ENCODE measurements at places on chromosomes 5 and 9.

- no peak for DNase-seq
Measured at GRCh38 chr9:109086221-109086620, 33.5 kb downstream of the TMEM245 start.

DNA sequence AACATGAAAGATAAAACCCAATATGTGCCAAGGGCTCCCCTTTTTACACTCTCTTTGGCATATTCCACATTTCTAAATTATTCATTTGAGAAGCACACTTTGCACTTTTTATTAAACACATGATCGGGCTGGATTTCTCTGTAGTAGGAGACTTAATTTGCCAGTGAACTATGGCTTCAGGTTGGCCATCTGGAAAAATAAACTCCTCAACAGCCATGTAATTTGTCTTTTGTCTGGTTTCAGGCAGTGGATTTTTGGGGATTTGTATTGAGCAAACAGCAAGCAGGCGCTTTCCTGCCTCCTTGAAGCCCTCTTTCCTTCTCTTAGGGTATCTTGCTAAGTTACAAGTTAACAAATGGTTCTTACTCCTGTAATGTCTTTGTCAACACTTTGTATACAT lies 73.0 kb upstream of the DMRTA1 start:
- DNase-seq = no peak

DNA sequence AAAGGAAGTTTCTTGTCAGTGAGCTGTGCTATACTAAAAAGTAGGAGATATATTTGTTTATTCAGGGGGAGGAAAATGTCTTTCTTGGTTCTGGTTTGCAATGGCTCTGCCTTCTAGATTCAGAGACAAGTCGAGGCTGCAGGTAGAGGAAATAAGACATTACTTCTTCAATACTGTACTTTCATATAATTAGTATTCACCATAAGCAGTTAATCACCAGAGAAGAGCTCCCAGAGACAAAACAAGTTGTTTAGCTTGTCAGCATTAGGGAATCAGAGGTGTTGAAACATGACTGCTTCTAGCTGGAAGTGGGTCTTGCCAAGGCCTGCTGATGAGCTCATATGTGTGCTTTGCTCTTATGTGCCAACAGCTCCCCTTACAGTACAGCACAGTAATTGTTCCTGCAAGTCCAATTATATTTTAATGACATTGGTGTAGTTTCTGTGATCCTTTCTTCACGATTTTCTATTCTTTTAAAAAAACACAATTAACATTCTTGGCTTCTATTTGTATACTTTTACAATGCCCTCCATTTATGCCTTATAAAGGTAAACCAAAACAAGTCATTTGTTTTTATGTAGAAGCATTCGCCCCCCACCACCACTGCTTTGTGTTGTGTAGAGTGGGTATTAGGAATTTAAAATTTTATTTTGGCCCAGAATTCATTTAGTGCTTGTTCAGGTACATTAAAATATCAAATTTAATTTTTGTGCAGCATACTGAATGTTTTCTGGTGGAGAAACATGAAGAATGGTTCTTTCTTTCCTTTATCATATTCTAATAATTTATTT lies 112.2 kb downstream of the RPS23 start:
- peak; percentile 73 for DNase-seq

DNA sequence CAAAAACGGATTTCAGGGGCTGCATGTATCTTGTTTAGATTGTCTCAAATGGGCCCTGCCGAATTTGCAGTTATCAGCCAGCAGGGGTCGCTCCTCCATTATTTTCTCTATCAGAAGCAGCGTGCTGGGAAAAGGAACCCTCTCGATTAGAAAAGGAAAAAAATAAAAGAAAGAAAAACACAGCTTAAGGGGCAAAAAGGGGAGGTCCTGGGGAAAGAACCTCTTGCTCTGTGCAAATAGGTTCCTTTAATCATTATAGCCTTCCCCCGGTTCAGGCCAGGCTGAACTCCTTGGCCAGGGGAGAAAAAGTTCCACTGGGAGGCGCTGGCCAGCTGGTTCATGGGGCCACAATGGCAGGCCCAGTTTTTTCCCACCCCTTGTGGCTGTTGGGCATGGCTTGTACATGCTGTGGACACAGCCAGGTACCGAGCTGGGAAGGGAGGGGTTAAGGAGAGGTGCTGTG lies 25.0 kb upstream of the CAPSL start:
- peak; percentile 66 for DNase-seq

DNA sequence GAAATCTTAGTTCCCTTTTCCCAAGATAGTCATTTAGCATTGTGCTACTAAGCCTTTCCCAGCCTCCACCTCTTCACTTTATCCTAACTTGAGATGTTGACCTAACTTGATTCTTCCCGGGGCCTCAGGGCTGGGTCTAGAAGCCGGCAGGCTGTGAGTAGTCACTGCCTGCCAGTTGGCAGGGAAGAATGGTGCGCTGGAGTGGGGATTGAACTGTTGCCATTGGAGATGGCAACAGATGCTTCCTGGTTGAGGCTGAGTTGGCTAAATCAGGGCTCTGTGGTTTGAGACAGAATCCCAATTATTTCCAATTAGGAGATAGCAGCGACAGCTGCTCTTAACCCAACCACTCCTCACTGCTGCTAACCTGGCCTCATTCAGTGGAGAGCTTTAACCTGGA lies 343.1 kb downstream of the BRINP1 start:
- no peak for DNase-seq

DNA sequence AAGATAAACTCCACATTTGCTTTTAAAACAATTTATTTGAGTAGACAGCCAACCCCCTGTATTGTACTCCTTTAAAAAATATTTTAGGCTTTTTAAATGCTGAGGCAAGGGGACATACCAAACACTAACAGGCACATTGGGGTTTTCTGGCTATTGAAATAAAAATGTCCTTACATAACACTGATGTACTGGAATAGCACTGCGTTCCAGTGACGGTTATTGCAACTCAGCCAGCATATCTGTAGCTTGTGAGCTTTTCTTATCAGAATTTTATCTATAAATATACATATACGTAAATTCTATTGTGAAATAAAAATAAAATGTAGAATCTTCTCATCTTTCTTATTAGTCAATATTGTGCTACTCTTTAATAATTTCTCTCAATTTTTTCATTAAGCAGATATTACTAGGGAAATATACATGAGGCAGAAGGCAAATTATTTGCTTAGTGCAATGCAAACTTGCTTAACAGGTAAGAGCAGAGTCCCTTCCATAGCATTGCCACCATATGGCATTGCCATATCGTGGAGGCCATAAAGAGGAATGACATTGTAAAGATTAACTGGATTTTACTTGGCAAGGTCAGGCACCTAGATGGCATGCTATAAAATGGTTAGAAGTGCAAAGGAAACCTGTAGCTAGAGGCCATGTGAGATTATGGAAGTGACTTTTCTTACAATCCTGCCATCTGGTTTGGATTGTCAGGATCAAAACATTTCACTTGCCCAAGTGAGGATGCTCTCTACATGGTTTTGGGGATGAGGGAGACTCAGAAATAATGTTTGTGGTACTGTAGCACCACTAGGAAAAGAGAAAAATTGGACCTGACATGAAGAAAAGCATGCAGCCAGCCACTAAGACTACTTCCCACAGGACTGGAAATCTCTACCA lies 94.8 kb upstream of the CDKN2B start:
- DNase-seq = no peak

- peak; percentile 3 for DNase-seq
Measured at GRCh38 chr9:135448663-135449100, 30.9 kb upstream of the PPP1R26 start.

DNA sequence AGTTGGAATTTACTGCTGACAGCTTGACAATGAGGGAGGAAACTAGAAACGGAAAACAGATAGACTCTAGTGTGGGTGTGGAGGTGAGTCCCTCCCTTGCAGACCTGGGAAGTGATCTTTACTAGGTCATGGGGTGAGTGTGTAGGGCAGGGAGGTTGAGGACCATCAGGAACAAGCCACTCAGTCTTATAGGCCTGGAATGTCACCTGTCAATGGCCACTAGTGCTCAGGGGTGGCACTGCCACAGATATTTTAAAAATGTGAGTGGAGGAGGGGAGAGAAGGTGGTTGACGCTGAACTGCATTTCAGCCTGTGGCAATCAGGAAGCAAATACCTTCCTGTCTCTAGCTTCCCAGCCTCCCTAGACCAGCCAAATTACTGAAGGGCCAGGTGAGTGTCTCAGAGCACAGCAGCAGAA lies 9.0 kb downstream of the OR2S2 start:
- DNase-seq = no peak

- no peak for DNase-seq
Measured at GRCh38 chr5:163005949-163006348, 431.4 kb upstream of the CCNG1 start.

DNA sequence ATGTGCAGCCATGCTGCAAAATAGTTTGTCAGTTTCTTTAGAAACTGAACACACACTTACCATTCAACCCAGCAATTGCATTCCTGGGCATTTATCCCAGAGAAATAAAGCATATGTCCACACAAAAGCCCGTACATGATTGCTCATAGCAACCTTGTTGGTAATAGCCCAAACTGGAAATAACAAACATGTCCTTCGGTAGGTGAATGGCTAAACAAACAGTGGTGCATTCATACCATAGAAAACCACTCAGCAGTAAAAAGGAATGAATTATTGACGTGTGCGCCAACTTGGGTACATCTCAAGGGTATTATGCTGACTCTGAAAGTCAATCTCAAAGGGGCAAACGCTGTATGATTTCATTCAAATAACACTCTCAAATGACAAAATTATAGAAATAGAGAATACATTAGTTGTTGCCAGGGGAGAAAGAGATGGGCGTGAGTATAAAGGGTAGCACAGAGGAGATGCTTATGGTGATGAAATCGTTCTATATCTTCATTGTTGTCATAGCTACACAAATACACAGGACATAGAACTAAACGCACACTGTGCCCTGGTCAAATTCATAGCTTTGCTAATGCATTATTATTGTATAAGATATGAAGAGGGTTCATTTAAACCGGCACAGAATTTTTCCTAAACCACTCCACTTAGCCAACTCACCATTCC lies 58.2 kb downstream of the DRD1 start:
- no peak for DNase-seq

GRCh38 chr9:109381011-109381729 lies 60.3 kb upstream of the EPB41L4B start:
- DNase-seq = no peak

GRCh38 chr5:108625654-108626053 lies 122.0 kb upstream of the FER start:
- DNase-seq = no peak

GRCh38 chr9:128298535-128299482 lies 22.7 kb downstream of the SWI5 start:
- no peak for DNase-seq

GRCh38 chr5:52804387-52804791 lies 16.7 kb downstream of the ITGA1 start:
- DNase-seq = no peak

DNA sequence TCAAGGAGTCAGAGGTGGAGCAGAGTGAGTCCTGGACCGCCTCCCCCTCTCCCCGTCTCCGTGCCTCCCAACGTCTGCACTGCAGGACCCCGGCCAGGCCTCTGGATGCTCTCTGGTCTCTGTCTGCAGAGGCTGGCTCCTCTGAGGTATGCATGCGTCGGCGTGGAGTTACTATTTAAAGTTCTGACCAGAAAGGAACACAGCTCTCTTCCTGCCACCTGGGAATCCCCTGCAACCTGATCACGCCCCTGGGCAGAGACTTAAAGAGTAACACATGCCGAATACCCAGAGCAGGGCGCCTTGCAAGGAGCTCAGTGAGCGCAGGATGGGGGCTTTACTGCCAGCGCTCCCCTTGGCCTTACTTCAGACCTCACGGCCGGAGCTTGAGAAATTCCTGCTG lies 16.0 kb downstream of the ANXA6 start:
- no peak for DNase-seq

DNA sequence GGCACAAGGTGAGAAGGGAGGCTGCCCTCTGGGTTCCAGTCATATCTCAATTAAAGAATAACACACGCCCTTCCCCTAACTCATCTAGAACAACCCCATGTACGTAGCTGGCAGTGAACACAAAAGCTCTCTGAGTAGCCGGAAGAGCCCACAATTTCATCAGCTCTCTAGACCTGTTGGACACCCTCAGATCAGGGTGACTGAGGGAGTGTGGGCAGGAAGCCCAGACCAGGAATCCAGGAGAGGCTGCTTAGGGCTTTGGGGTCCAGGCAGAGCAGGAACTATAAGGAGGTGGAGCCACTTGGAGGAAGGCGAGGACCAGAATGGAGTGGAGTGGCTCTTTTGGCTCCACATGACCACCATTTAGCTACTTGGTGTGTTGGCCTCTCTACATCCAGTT lies 237.4 kb downstream of the NR3C1 start:
- DNase-seq = no peak

DNA sequence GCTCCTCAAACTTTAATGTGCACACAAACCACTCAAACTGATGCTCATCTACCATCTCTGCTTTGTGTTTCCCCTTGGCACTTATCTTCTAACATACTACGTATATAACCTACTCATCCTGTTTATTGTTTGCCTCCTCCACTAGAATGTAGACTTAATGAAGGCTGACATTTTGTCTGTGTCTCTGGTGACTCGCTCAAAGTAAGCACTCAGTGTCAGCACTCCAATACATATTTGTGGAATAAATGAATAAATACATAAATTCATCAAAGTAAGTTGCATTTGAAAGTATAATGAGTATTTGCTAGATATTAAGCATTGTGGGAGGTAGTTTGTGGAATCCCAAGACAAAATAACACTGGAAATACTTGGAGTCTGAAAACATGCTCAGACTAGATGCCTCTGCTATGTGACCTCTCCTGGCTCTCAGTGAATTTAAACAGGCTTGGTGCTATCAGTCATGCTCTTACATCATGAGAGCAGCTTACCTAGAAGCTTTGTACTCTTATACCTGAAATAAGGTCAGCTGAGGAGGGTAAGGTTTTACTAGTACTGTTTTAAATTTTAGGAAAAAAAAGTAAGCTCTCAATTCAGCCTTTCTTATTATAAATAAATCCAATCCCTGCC lies 37.0 kb upstream of the RANBP6 start:
- no peak for DNase-seq

DNA sequence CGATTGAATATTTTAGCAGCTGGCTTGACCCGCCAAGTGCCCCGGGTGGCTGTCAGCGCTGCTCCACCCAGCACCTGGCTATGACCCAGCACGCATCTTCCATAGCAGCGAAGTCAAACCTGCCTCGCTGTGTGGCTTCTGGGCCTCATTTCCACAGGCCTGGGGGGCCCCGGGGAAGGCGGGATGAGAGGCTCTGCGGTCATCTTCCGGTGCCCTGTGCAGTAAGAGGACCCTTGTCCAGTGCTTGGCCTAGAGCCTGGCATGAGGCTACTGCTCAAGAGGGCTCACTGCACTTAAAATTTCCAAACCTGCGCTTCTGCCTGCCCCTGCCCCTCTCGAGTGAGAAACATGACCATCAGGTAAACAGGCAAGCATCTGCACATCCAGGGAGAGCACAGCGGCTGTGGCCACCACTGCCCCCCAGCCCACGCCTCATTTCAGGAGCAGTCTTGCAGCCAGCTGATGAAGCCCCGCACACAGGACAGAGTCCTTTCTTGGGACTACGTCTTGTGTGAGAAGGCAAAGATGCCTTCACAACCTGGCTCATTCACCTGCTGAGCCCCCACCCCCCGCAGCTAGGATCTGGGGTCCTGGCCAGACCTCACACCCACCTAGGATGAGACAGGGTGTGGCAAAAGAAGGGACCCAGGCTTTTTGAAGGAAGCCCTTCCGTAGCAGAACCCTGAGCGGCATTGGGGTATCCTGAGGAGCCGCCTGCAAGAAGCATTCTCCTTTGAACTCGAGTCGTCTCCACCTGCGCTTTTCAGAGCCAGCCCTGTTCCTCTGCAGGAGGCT lies 69.5 kb upstream of the UNC5A start:
- no peak for DNase-seq
